ENCODE measurements at places on chromosomes 3 and 15. TPM values are rescaled to one million over a fixed set of nuclear protein-coding genes. Genes with fewer than 3 reads are reported as not detected.

Gene SMCO1
- not detected for total RNA-seq

Gene GABRB3
- total RNA-seq = 76.9 TPM

Gene DVL3
- total RNA-seq = 25.7 TPM

Gene HIGD2B
- total RNA-seq = not detected

Gene OCA2
- total RNA-seq = 0.32 TPM

Gene HESX1
- total RNA-seq = 0.38 TPM

Gene HHLA2
- 0.08 TPM for total RNA-seq

Gene SIDT1
- 0.81 TPM for total RNA-seq

Gene CNTN3
- total RNA-seq = not detected

Gene HDC
- total RNA-seq = 0.07 TPM

Gene NLGN1
- total RNA-seq = not detected

Gene IGSF10
- total RNA-seq = 0.51 TPM

Gene SPRED1
- 5.7 TPM for total RNA-seq

Gene GATA2
- total RNA-seq = 5.3 TPM

Gene FEZF2
- total RNA-seq = not detected

Gene CDHR4
- 0.21 TPM for total RNA-seq

Gene PLSCR4
- 8.1 TPM for total RNA-seq

Gene ROPN1
- not detected for total RNA-seq

Gene ARL6
- total RNA-seq = 4.5 TPM

Gene BSN
- total RNA-seq = 0.15 TPM

Gene STRC
- total RNA-seq = 0.05 TPM

Gene LAMB2
- 110 TPM for total RNA-seq

Gene CCR3
- not detected for total RNA-seq
